ENCODE measurements at places on chromosomes 4 and X. TPM values are rescaled to one million over a fixed set of nuclear protein-coding genes. Genes with fewer than 3 reads are reported as not detected.

Gene HSD17B13
- 0.55 TPM for polyA plus RNA-seq

DNA sequence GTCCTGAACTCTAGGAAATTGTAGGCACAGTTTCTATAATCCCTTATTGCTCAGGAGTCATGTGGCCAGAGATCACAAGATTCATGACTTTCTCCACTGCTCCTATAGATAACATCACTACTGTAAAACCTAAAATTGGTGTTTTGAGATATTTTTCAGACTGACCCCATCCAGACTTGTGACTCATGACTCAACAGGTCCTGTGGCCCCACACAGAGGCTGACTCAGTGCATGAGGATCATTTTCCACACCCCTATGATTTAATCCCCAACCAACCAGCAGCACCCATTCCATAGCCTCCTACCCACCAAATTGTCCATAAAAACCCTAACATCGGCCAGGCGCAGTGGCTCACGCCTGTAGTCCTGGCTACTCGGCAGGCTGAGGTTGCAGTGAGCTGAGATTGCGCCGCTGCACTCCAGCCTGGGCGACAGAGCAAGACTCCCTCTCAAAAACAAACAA, 13.2 kb upstream of the XIAP start:
- DNase-seq = no peak

GRCh38 chr4:18815779-18816173, 794.2 kb upstream of the LCORL start:
- DNase-seq = no peak

GRCh38 chr4:152849350-152849749, 69.6 kb downstream of the ARFIP1 start:
- no peak for DNase-seq

Gene RNF128
- 10.8 TPM for polyA plus RNA-seq

GRCh38 chr4:128653527-128654444, 155.7 kb upstream of the JADE1 start:
- DNase-seq = peak; percentile 72

GRCh38 chrX:12956704-12957534, 18.0 kb upstream of the TMSB4X start:
- no peak for DNase-seq

Gene FOXP3
- 1.0 TPM for polyA plus RNA-seq

DNA sequence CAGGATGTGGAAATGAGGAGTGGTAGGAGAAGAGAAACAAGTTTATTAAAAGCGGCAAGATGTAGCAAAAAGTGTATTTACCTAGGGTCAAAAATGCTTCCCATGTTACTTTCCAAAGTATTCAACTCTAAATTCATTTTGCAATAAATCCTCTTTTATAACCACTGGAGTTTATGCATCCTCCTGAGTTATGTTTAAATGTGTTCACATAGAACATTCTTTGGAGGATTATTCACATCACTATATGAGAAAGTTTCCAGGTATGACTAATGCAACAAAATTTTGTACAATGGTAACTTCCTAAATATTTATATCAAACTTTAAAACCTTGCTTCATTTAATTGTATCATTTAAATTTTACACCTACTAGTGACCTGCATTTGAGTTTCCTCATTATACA, 870.6 kb upstream of the SLIT2 start:
- no peak for DNase-seq

GRCh38 chr4:48222491-48222890, 47.1 kb downstream of the TEC start:
- DNase-seq = no peak

DNA sequence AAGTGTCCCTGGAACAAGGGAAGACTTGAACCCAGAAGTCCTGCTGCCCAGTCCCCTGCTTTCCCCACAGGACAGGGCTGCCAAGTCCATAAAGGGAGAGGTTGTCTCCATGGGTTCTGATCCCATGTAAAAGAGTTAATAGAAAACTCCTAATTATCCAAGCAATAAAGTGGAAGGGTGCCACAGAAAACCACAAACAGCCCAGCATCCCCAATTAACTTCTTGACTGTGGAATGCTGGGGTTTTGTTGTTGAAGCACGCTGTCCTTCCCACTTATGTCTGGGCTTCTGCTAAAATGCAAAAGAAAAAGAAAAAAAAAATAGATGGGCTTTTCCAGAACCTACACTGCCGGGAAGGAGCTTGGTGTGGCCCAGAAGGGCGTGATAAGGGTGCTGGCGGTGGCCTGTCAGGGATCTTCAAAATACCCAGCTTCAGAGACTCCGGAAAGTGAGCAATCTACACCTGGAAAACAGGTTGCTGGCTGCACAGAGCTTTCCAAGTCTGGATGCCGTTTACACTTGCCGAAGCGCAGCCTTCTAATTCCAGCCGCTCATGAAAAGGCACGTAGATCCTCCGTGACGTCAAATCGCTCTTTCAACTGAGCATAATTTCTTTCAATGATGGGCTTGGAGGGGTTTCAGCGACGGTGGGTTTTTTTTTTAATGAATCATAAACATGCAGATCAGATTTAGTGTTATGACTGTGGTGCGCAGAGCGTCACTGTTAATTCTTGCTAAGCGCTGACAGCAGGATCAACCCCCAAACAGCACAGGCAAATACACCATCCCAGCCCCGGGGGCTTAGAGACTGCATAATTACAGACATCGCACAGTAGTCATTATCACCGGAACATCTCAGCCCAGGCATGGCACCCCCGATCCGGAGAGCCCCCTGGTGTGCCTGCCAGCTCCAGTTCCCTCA, 197.6 kb downstream of the BCOR start:
- no peak for DNase-seq

GRCh38 chrX:54452920-54453319, 12.7 kb downstream of the TSR2 start:
- peak; percentile 33 for DNase-seq

Gene DCK
- 30.0 TPM for polyA plus RNA-seq

DNA sequence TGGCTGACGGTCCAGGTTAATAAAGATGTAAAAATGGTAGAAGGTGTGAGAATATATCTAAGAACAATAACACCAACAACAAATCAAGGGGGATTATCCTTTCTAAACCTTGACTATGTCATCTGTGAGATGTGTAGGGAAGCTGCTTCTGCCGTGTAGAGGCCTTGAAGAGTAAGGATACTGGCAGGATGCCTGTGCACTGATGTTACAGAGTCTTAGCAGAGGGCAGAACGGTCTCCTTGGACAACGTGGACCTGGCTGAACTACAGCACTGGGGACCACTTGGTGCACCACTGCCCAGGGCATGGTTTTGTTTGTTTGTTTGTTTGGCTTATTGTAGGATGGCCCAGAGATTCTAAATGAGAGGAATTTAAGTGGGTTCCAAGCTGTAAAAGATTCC, 33.5 kb downstream of the GPAT3 start:
- DNase-seq = no peak

Gene GPC3
- 934 TPM for polyA plus RNA-seq

DNA sequence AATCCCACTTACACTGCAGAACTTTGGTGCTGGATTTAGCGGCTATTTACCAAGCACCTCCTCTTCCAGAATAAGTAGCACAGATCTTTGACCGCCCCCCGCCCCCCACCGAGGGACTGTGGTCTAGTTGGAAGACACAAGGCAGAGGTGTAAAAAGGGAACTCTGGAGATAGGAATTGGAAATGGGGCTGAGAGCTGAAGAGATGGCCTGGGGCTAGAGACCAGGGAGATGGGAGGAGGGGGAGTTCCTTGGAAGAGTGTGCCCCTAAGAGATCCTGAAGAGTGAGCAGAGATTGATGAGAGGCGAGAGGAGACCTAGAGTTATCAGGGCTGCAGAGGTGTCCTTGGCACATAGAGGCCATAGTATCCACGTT, 55.3 kb downstream of the TBL1X start:
- no peak for DNase-seq

Gene FANCB
- 3.2 TPM for polyA plus RNA-seq

DNA sequence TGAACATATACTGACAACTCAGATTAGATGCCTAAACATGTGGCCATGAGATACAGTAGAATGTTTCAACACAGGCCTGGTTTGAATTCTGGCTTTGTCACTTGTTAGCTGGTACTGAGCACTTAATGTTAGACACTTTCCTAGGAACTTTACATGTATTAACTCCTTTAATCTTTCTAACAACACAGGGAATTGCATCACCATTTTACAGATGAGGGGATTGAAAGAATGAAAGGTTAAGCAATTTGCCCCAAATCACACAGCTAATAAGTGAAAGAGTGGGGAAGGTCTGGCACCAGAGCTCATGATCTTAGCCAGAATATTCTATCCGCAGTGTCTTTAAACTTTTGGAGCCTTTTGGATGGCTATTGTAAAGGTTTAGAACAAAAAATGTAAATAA, 95.9 kb downstream of the NYX start:
- no peak for DNase-seq

- no peak for DNase-seq
Observed at GRCh38 chr4:167105857-167106256, 128.4 kb downstream of the SPOCK3 start.

- DNase-seq = no peak
Observed at GRCh38 chrX:13085526-13085925, 41.1 kb upstream of the FAM9C start.

Gene HDX
- 5.8 TPM for polyA plus RNA-seq

- DNase-seq = no peak
Observed at GRCh38 chr4:37082912-37083311, 161.6 kb upstream of the NWD2 start.

DNA sequence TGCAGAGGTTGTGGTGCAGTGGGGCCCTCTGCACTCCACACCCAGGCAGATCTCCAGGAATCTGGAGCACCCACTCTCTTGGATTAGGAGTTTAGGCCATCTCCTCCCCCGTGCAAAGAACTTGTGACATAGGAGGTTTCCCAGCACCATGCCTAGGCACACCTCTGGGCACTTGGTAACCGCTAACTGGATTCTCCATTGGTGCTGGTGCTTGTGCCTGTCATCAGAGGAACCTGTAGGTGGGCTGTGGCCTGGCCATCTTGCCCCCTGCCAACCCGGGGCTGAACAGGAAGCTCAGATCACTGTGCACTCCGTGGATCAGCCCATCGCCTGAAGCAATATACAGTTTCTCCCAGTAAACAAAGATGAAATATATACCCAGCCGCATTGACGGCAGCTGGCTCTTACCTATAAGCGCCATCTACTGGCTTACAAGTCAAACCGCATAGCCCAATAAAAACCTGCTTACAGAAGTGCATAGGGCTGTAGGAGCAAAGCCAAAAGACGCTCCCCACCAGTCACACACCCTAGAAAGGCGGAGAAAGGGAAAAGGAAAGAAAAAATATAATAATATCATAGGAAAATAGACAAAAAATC, 19.1 kb upstream of the TEX13B start:
- no peak for DNase-seq

Gene CT47B1
- not detected for polyA plus RNA-seq

- DNase-seq = no peak
Observed at GRCh38 chr4:150784939-150785338, 203.0 kb downstream of the MAB21L2 start.

GRCh38 chr4:184898793-184899192, 73.0 kb upstream of the ACSL1 start:
- no peak for DNase-seq

Gene CDX4
- not detected for polyA plus RNA-seq

- no peak for DNase-seq
Observed at GRCh38 chrX:6448003-6448402, 86.9 kb downstream of the VCX3A start.
